Inflammatory macrophage treated with lipopolysaccharide for 1 hour (primary cell): ENCODE measurements at places on chromosomes 16 and 17.

- no peak for DNase-seq
These were observed 328.4 kb downstream of the MAF start for GRCh38 chr16:79272141-79272577.

- DNase-seq, result no peak
These were observed 64.7 kb downstream of the SNX20 start for GRCh38 chr16:50616386-50616785.

DNA sequence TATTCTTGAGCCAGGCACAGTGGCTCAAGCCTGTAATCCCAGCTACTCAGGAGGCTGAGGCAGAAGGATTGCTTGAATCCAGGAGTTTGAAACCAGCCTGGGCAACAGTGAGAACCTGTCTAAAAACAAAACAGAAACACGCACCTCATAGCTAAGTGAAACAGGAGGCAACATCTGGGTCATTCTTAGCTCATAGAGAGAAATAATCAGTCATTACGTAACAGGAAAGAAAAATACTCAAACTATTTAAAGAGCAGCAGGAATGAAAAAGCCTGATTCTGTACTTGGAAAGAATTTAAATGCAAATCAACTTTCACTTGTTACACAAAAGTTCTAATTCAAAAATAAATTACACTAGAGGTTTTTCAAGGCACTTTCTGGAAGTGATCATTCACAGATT is 17.2 kb downstream of the CHCT1 start:
- DNase-seq, result peak; percentile 43

DNA sequence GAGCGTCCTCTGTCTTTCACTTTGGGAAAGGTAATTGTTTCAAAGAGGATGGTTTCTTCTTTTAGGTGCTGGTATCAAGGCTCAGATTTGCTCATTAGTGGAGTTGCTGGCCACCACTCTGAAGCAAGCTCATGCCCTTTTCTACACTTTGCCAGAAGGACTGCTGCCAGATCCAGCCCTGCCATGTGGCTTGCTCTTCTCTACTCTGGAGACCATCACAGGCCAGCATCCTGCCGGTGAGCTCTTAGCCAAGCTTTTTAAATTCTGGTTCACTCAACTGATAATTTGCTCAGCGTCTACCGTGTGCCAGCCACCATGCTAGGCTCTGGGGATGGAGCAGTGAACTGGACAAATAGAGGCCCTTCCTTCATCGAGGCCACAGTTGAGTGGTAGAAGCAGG is 4.3 kb downstream of the COG1 start:
- no peak for DNase-seq

DNA sequence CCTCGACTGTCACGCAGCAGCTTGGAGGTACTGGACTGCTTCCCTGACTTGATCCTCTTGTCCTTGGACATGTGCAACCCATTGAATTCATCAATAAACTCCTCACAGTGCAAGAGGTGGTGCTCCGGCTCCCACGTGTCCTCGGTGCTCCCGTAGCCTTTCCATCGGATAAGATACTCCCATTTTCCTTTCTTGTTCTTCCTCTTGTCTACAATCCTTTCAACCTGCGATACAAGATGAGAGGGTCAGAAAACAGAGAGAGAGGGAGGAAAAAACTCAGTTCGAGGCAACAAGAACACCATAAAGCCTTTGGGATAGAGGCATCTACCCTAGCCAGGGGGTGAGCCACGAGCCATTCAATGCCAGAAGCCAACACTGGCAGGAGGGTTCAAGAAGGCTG is 119.5 kb downstream of the CDYL2 start:
- DNase-seq, result no peak

GRCh38 chr16:85557083-85557970 is 55.8 kb upstream of the GSE1 start:
- no peak for DNase-seq

DNA sequence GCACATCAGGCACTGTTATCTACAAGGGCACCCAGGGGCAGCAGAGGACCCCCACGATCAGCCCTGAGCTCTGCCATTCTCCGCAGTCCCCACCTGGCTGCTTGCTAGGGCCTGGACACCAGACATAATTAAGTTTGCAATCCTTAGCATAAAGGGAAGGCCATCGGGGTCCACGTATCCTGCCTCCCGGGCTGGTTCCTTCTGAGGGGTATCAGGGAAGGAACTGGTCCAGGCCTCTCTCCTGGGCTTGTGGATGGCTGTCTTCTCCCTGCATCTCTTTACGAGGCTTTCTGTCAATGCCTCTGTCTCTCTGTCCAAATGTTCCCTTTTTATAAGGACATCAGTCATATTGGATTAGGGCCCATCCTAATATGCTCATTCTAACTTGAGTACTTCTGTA is 77.8 kb downstream of the CYLD start:
- DNase-seq, result no peak

- no peak for DNase-seq
These were observed 10.7 kb downstream of the CYBC1 start for GRCh38 chr17:82439829-82440365.

DNA sequence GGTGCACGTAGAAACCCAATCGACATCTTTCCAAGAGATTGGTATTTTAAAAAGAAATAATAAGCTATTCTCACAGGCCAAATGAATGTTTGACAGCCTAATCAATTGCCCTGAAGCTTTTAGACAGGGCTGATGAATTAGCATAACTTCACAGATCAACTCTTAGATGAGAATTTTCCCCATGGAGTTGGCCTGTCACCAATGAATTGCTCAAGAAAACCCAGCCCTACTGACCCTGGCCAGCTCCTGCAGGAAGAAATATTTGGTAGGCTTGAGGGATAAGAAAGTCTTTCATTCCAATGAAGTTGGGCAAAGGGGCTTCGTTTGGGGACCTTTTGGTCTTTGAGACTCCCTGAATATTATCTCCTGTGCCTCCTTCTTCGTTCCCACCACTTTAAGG is 23.4 kb upstream of the SEC14L1 start:
- DNase-seq, result no peak

GRCh38 chr17:77253611-77254051 is 112.9 kb downstream of the SEC14L1 start:
- DNase-seq, result no peak

- no peak for DNase-seq
These were observed 9.2 kb downstream of the CDIP1 start for GRCh38 chr16:4529085-4530060.

DNA sequence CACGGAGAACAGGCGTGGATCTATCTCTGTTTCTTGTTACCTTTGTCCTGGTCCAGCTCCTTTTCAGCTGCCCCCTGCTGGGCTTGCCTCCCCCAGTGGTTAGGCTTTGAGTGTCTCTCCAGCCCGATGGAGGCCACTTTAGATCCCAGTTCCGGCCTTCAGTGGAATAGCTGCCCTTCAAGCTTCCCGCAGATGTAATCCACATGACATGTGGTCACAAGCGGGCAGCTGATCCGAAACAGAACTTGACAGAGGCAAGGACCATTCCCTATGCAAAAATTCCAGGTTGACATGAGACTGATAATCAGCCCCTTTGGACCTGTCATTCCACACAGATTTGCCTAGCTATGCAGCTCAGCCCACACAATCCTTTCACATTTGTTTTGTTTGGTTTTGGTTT is 40.6 kb upstream of the AQP8 start:
- no peak for DNase-seq

GRCh38 chr17:61235001-61235826 is 164.4 kb upstream of the TBX2 start:
- no peak for DNase-seq

DNA sequence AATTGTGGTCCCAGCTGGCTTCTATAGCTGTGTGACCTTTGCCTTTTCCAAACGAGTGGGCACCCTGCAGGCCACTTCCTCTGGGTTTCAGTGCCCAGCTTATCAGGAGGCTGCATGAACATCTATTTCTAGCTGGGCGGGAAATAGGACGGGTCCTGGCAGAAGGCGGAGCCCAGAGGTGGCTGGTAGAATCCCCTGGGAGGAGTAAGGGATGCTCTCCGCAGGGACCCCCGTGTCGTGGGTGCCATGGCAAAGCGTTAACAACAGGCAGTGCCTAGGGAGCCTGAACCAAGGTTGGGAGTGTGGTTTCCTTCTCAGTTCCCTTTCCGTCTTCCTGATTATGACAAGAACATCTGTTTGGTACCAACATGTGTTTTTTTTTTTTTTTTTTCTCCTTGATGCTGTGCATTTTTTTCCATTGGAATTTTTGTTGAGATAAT is 58.2 kb downstream of the PLCG2 start:
- no peak for DNase-seq

GRCh38 chr17:64117981-64118979 is 11.7 kb downstream of the ERN1 start:
- DNase-seq, result peak; percentile 88

GRCh38 chr16:57775661-57776469 is 26.4 kb downstream of the KIFC3 start:
- no peak for DNase-seq

DNA sequence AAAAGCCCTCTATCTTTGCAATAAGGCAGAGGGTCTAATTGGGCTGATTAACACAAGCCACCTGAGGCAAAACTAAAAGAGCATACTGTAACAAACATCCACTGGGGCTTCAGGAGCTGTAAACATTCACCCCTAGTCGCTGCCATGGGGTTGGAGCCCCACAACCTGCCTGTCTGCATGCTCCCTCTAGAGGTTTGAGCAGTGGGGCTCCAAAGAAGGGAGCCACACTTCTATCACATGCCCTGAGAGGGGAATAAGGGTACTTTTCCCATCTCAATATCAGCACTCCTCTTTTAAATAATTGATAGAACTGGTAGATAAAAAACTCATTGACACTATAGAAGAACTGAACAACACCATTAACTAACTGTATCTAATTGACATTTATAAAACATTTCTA is 130.1 kb upstream of the COX10 start:
- no peak for DNase-seq

- DNase-seq, result peak; percentile 76
These were observed 3.9 kb downstream of the PLEKHG4 start for GRCh38 chr16:67283039-67283825.

- no peak for DNase-seq
These were observed 44.0 kb downstream of the UBN1 start for GRCh38 chr16:4891097-4891885.

DNA sequence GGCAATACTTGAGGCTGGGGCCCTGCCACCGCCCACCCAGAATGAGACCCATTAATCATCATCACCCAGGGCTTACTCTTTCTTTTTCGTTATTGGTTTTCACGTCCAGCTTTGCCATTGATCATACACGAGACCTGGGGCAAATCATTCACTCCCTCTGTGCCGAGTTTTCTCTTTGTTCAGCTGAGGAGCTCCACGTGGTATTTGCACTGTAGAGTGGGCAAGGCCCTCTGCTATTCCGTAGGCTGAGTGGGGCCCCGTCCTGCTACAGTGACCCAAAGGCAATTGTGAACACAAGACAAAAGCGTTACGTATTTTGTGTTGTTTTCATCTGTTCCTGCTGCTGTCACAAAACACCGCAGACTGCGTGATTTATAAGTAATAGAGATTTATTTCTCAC is 23.6 kb upstream of the CBX2 start:
- no peak for DNase-seq

DNA sequence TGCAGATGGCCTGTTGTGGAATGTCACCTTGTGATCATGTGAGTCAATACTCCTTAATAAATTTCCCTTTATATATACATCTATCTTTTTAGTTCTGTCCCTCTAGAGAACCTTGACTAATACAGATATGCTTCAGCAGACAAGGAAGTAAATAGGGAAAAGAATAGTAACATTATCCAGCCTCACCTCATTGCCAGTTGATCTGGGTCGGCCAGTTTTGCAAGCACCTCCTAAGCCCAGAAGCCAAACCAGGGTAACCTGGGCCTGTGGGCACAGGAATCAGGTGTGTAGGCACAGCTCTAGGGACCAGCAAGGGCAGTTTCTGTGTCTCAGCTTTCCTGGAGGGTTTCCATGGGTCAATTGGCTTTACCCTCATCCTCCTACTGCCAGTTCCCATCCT is 11.9 kb upstream of the CCL17 start:
- no peak for DNase-seq

GRCh38 chr16:20614186-20615141 is 38.3 kb upstream of the ACSM2B start:
- no peak for DNase-seq

DNA sequence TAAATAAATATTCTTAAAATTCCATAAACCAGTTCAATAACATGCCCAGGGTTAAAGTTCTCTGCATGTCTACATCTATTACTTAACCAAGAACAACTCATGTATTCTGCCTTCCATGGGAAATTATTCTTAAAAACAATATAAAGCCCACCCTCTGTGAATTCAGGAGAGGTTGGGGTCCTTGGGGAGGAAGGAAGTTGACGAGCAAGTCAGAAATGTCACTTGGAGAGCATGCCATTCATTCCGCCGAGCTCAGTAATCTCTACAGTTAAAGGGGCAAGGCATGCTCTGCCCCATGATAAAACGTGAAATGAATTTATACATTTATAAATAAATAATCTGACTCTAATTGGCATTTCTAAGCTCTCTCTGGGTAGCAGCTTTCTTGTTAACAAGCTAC is 405.1 kb downstream of the TOX3 start:
- DNase-seq, result no peak

- peak; percentile 84 for DNase-seq
These were observed 532 bp downstream of the KDM6B start for GRCh38 chr17:7834542-7834956.

DNA sequence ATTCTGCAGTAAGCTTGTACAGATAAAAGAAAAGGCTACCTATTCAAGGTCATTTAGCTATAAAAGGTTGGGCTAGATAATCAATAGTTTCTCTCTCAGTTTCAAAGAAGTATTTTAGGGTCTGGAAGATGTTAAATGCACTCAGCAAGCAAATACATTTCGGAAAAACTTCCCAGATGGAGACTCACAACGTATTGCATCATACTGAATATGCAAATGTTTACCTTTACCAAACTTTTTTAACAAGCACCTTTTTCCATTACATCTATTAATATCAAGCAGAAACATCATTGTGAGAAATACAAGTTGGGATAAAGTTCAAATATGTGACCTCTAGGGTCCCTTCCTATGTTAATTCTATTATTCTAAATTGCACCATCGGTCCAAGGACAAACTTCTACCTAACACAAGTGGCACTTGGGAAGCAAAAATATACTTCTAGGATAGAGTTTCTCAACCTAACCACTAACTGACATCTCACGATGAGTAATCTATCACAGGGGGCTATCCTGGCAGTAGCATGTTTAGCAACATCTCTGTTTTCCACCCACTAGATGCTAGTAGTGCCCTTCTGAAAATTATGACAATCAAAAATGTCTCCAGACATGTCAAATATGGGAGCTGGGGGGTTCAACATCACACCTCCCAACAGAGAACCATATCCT is 14.5 kb downstream of the KANSL1 start:
- DNase-seq, result peak; percentile 87

- DNase-seq, result peak; percentile 33
These were observed 873 bp downstream of the NPLOC4 start for GRCh38 chr17:81635973-81636504.

- DNase-seq, result peak; percentile 87
These were observed at the start of gene MLX for GRCh38 chr17:42566883-42567573. MLX (plus strand) TSS chr17:42567100; CDS start chr17:42567125, 25 bp downstream.

- DNase-seq, result no peak
These were observed 99.0 kb downstream of the CA4 start for GRCh38 chr17:60248618-60249289.

DNA sequence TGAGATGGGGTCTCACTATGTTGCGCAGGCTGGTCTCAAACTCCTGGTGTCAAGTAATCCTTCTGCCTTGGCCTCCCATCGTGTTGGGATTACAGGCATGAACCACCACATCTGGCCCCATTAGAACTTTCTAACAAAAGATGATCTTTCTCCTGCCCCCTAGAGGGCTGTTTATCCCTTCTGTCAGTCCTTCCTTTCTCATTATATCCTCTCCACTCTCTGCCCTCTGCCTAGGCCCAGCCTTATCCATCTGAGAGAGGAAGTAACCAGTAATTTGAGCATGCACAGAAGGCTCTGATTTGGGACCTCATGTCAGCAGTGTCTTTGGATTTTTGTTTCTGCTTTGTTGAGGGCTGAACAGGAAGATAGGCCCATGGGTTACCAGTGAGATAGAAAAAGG is 4.4 kb upstream of the DHX40 start:
- peak; percentile 64 for DNase-seq
